ENCODE measurements at places on chromosomes 2 and 18.

DNA sequence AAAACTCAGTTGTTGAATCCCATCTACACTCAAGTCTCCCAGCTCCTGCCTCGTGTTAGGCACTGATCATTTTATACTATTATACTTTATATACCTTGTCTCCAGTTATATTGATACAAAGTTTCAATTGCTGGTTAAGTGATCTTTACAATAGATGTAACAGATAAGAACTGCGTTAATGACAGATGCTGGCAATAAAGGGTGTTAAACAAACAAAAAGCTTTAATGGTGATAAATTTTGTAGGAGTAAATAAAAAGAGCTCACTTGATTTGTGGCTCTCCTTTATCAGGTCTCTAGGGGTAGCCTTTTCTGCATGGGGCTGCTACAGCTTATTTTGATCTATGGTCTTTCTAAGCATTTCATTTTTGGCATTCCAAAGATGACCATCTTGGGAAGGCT lies 106.9 kb upstream of the GAREM1 start:
- DNase-seq = no peak

GRCh38 chr2:16330571-16330970 lies 335.1 kb downstream of the CYRIA start:
- DNase-seq = no peak

GRCh38 chr2:26347286-26347865 lies 787 bp upstream of the ADGRF3 start:
- DNase-seq = no peak

DNA sequence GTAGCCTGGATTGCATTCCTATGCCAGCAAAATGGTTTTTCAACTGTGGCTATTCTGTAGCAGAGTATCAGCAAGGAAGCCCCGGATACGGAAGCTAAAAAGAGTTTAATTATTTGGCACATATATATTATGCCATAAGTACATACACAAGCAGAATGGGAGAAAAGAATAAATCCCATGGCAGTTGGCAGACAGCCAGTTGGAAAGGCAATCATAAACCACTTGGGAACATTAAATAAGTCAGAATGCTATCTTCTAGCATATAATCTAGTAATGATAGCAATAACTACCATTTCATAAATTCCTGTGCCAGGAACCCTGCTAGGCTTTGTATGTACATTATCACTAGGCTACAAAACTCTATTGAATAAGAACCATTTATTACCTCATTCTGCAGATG lies 26.0 kb downstream of the GALNT5 start:
- DNase-seq = no peak

GRCh38 chr2:38945372-38945771 lies 55.7 kb downstream of the ARHGEF33 start:
- no peak for DNase-seq

DNA sequence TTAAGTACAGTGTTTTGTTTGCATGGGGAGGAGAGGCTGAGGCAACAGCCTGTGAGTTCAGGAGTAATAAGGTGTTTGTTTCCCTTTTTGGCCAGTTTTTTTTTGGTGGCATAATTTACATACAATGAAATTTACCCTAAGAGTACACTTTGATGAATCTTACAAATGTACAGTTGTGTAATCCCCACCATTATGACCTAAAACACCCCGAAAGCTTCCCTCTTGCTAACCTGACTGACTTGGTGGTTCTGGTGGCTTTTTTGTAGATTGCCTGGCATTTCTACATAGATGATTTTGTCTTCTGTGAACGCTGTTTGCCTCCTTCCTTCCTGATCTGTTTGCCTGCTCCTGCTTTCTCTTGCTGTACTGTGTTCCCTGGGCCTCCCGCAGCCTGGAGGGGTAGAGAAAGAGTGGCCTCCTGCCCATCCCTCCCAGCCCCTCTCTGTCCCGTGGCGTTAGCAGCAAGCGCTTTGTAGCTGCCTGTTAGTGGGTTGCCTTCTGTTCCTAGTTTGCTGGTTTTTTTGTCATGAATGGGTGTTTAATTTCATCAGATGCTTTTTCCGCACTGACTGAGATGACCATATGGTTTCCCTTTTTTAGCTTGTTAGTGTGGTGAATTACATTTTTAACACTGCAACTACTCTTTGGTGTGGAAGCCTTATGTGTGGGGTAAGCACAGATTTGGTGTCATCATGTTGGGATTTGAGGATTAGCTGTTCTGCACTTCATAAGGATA lies 32.1 kb downstream of the ASAP2 start:
- DNase-seq = peak; percentile 53

DNA sequence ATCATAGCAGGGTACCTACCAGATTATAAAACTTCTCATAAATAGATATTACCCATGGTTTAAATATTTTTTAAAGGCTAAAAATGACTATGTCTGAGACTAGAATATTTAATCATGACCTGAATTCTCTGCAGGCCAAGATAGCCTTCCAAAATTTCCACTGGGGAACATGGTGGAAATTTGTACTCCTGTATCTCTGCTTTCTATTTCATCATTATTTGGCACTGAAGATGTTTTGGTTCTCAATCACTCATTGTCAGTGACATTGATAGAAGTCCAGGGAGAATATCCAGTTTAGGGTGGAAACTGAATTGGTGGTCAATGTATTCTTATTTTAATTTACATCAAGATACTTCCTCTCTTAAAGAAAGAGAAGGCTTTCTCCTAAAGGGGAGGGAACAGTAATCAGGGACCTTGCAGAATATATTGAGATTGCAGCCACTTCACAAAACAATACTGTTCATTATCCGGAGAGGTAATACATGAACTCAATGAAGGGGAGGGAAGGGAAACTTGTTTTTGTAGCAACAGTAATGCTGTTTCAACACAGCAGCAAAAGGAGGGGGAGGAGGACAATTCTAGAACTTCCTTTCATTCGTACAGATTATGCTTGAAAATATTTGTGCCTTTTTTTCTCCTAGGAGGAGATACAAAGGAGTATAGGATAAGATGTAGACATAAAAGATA lies 34.1 kb downstream of the EEF1B2 start:
- peak; percentile 29 for DNase-seq

DNA sequence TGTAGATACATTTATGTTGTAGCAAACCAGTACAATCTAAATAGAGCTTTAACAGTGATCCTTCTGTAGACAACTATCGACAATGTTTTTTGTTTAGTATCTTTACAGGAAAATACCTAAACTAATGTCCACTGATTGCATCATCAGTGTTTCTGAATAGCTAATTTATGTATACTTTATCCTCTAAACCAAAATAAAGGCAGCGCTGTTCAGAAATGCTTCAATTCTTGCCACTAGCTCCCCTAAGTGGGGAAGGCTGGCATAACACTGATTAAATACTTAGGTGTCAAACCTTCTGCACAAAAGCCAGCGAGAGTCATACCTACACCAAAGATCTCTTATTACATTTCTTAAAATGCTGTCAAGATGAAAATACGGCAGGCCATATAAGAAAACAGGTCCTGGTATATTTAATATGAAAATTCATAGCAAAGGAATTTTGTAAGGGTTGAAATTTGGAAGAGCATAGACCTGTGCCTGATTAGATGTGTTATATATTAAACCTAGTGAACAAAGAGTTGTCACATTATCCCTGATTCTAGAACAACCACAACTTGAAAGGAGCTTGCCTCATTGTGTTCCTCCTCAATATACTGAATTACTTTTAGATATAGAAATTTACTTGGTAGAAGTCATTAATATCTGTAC lies 1693.4 kb upstream of the SLC39A10 start:
- no peak for DNase-seq

DNA sequence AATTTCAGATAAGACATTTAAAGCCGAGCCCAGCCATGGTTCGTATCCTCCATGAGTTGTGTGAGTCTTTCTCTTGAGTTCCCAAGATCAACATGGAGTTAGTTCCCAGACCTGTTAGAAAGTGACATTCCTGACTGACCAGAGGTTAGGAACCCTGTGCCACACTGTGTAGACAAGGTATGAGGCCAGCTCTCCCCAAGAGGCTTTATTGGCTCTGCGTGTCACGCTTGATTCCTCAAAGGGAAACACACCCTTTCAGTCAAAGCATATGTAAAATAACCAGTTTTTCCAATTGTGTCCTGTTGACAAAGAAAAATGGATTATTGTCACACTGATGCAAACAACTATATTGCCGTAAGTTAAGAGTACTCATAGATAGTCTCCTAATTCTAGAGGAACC lies 1.2 kb downstream of the SULT1C3 start:
- DNase-seq = no peak

GRCh38 chr2:203714112-203714511 lies 7.7 kb downstream of the CD28 start:
- DNase-seq = no peak

- DNase-seq = no peak
Measured at GRCh38 chr2:196927376-196928225, 1.1 kb upstream of the PGAP1 start.

- DNase-seq = no peak
Measured at GRCh38 chr2:164779383-164780057, 62.1 kb downstream of the COBLL1 start.

DNA sequence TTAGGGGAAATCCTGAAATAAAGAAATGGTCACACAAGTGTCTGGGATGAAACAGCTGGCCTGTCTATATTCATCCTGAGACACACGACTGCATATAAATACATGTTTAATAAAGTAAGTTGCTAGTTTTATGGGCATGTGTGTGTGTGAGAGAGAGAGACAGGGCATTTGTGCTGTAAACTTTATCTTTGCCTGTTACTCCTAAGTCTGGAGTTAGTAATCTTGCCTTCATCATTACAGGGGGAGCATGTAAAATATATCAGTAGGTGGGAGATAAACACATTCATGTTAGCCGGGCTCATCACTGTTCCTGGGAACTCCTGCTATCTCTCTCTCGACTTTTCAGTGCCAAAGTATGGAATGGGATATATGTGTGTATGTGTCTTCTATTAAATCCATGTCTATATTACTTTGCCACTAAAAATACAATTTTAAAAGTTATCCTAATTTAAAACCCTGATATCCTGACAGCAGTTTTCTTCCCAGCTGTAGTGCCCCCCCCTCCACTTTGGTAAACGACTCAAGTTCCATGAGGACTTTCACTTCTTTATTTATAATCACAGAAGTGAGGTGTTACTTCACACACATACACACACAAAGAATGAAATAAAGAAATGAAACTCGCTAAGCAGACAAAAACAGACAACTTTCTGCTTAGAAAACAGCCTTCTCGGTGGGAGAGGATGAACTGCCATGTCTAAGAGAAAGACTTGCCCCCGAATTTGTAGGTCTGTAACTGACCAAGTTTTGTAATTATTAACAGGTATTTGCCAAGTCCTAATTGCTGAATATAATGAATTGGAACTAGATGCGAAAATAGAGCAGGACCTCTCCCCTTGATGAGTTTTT lies 947 bp downstream of the ZEB2 start:
- DNase-seq = peak; percentile 85

GRCh38 chr2:31347319-31347718 lies 67.2 kb downstream of the XDH start:
- no peak for DNase-seq

GRCh38 chr2:42132191-42132965 lies 36.8 kb upstream of the EML4 start:
- peak; percentile 64 for DNase-seq

- DNase-seq = no peak
Measured at GRCh38 chr2:127101756-127102477, 5.0 kb downstream of the BIN1 start.

- no peak for DNase-seq
Measured at GRCh38 chr18:51236225-51236624, 38.7 kb upstream of the MEX3C start.
